ENCODE measurements at places on chromosomes 1 and 21. TPM values are rescaled to one million over a fixed set of nuclear protein-coding genes. Genes with fewer than 3 reads are reported as not detected.

- H3K27ac ChIP-seq = no peak overlapping the region
- H3K36me3 ChIP-seq = no peaks in the 10 kb centered on the region
- no peak for DNase-seq
- H3K27me3 ChIP-seq = no peaks in the 10 kb centered on the region
- no peak overlapping the region for H3K4me3 ChIP-seq
- peaks cover 24% of the 10 kb centered on the region for H3K4me1 ChIP-seq
Observed at GRCh38 chr1:41434748-41435449, 49.6 kb downstream of the EDN2 start.

- H3K27me3 ChIP-seq = no peaks in the 10 kb centered on the region
- H3K4me3 ChIP-seq = no peak overlapping the region
- H3K4me1 ChIP-seq = no peaks in the 10 kb centered on the region
- DNase-seq = no peak
- H3K36me3 ChIP-seq = no peaks in the 10 kb centered on the region
Observed at GRCh38 chr1:78432016-78432415, 58.8 kb upstream of the PTGFR start.

GRCh38 chr1:15671430-15671829 lies 12.7 kb upstream of the PLEKHM2 start:
- H3K4me1 ChIP-seq = no peaks in the 10 kb centered on the region
- H3K27me3 ChIP-seq = no peaks in the 10 kb centered on the region
- no peak overlapping the region for H3K4me3 ChIP-seq
- no peaks in the 10 kb centered on the region for H3K36me3 ChIP-seq
- no peak overlapping the region for H3K27ac ChIP-seq

DNA sequence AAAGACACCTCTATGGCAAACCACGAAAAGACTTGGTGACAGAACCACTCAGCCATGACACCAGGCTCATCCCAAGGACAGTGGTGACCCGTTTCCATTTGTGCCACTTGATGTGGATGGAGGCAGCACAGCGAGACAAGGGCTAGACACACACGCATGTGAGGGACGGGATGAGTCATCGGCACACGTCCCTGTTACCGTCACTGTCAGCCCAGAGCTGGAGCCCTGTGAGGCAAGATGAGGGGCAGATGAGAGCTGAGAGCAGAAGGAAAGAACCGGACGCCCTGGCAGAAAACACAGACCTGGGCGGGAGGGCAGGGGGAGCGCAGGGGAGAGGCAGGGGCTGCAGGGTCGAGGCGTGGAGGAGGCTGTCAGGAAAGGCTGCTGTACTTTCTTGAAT lies 57.8 kb downstream of the SIK1 start:
- no peaks in the 10 kb centered on the region for H3K4me1 ChIP-seq
- H3K4me3 ChIP-seq = no peak overlapping the region

- peaks cover 77% of the 10 kb centered on the region for H3K27me3 ChIP-seq
- H3K4me1 ChIP-seq = no peaks in the 10 kb centered on the region
- H3K4me3 ChIP-seq = no peak overlapping the region
- H3K36me3 ChIP-seq = no peaks in the 10 kb centered on the region
- H3K27ac ChIP-seq = no peak overlapping the region
- DNase-seq = no peak
Observed at GRCh38 chr1:34918386-34918976, 11.0 kb downstream of the DLGAP3 start.

- no peaks in the 10 kb centered on the region for H3K4me1 ChIP-seq
- no peak overlapping the region for H3K4me3 ChIP-seq
- no peak for DNase-seq
- no peaks in the 10 kb centered on the region for H3K27me3 ChIP-seq
- H3K36me3 ChIP-seq = no peaks in the 10 kb centered on the region
Observed at GRCh38 chr21:35838350-35838749, 222.0 kb downstream of the SETD4 start.

DNA sequence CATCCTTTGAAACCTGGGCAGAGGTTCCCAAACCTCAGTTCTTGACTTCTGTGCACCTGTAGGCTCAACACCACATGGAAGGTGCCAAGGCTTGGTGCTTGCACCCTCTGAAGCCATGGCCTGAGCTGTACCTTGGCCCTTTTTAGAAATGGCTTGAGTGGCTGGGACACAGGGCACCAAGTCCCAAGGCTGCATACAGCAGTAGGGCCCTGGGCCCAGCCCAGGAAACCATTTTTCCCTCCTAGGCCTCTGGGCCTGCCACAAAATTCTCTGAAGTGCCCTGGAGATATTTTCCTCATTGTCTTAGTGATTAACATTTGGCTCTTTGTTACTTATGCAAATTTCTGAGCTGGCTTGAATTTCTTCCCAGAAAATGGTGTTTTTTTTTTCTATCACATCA lies 65.6 kb upstream of the ACTRT2 start:
- no peak overlapping the region for H3K27ac ChIP-seq
- DNase-seq = no peak
- no peaks in the 10 kb centered on the region for H3K4me1 ChIP-seq
- H3K4me3 ChIP-seq = no peak overlapping the region
- H3K36me3 ChIP-seq = no peaks in the 10 kb centered on the region

GRCh38 chr1:42312576-42313212 lies 22.3 kb downstream of the FOXJ3 start:
- H3K4me1 ChIP-seq = peaks cover 55% of the 10 kb centered on the region
- DNase-seq = no peak
- no peaks in the 10 kb centered on the region for H3K36me3 ChIP-seq
- H3K27me3 ChIP-seq = no peaks in the 10 kb centered on the region
- H3K27ac ChIP-seq = no peak overlapping the region

GRCh38 chr1:154838461-154838860 lies 31.6 kb downstream of the KCNN3 start:
- no peak for DNase-seq
- H3K27me3 ChIP-seq = no peaks in the 10 kb centered on the region
- no peaks in the 10 kb centered on the region for H3K36me3 ChIP-seq
- H3K4me1 ChIP-seq = no peaks in the 10 kb centered on the region
- no peak overlapping the region for H3K4me3 ChIP-seq

- no peaks in the 10 kb centered on the region for H3K36me3 ChIP-seq
- no peaks in the 10 kb centered on the region for H3K27me3 ChIP-seq
- no peak for DNase-seq
- no peak overlapping the region for H3K27ac ChIP-seq
- no peak overlapping the region for H3K4me3 ChIP-seq
- peaks cover 27% of the 10 kb centered on the region for H3K4me1 ChIP-seq
Observed at GRCh38 chr1:153882296-153882912, 40.4 kb downstream of the GATAD2B start.

DNA sequence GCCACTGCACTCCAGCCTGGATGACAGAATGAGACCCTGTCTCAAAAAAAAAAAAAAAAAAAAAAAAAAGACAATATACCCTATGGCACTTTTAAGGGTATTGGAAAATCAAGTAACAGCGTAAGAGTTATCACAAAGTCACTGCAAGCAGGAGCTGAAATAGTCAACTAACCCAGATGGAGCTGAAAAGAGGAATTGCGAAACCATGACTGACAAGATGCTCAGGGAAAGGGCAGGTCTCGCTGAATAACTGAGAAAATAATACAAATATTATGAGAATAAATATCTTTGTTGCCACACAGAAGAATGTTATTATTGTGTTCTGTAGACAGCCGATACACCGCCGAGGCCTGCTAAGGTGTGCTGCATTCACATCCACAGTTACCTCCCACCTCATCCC lies 17.8 kb downstream of the HLCS start:
- no peak overlapping the region for H3K4me3 ChIP-seq
- no peaks in the 10 kb centered on the region for H3K4me1 ChIP-seq
- peaks cover 24% of the 10 kb centered on the region for H3K36me3 ChIP-seq
- no peak overlapping the region for H3K27ac ChIP-seq
- H3K27me3 ChIP-seq = no peaks in the 10 kb centered on the region

DNA sequence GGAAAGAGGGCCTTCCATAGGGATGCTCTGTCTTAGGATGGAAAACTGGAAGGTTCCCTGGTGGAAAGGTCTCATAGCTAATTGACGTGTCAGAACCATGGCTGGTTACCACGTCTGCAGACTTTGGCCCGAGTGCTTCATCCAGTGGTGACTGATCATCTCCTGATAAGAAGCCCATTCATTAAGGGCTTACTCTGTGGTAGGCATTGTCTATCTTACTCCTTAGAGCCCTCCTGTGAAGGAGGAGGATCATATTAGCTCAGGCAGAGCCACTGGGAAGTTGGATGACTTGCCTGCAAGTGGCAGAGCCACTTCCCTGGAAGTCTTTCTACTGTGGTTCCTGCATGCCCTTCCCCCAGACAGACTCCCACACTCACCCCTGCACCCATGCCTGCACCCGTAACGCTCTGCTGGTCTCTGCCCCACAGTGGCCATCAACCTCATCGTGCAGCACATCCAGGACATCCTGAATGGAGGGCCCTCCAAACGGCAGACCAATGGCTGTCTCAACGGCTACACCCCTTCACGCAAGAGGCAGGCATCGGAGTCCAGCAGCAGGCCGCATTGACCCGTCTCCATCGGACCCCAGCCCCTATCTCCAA lies 79.9 kb downstream of the UCK2 start:
- no peak overlapping the region for H3K4me3 ChIP-seq
- peaks cover 61% of the 10 kb centered on the region for H3K36me3 ChIP-seq
- H3K27ac ChIP-seq = no peak overlapping the region
- peak; percentile 11 for DNase-seq
- H3K27me3 ChIP-seq = no peaks in the 10 kb centered on the region

DNA sequence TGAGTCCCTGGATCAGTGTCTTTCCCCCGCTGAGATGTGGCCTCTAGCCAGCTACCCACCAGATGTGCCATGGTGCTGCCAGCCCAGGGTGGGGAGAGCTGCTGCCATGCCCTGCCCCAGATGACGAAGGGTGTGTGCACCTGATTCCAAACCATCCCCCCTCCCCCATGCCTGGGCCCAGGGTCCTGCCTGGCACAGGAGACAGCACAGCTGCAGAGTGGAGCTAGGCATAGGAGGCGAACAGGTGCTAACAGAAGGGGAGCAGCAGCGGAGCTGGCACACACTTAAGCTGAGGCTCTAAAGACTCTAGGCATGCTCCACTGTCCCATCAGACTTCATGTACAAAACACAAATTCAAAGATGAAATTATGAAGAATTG lies 9.0 kb upstream of the LDLRAP1 start:
- no peaks in the 10 kb centered on the region for H3K36me3 ChIP-seq
- no peak overlapping the region for H3K27ac ChIP-seq
- no peaks in the 10 kb centered on the region for H3K4me1 ChIP-seq
- no peak overlapping the region for H3K4me3 ChIP-seq
- no peaks in the 10 kb centered on the region for H3K27me3 ChIP-seq

GRCh38 chr1:65691972-65692371 lies 100.7 kb upstream of the PDE4B start:
- H3K27me3 ChIP-seq = no peaks in the 10 kb centered on the region
- H3K36me3 ChIP-seq = no peaks in the 10 kb centered on the region
- peaks cover 16% of the 10 kb centered on the region for H3K4me1 ChIP-seq

- no peaks in the 10 kb centered on the region for H3K27me3 ChIP-seq
- H3K4me1 ChIP-seq = no peaks in the 10 kb centered on the region
- no peaks in the 10 kb centered on the region for H3K36me3 ChIP-seq
- no peak overlapping the region for H3K27ac ChIP-seq
- no peak for DNase-seq
Observed at GRCh38 chr1:175471039-175471800, 272.2 kb downstream of the TNR start.

DNA sequence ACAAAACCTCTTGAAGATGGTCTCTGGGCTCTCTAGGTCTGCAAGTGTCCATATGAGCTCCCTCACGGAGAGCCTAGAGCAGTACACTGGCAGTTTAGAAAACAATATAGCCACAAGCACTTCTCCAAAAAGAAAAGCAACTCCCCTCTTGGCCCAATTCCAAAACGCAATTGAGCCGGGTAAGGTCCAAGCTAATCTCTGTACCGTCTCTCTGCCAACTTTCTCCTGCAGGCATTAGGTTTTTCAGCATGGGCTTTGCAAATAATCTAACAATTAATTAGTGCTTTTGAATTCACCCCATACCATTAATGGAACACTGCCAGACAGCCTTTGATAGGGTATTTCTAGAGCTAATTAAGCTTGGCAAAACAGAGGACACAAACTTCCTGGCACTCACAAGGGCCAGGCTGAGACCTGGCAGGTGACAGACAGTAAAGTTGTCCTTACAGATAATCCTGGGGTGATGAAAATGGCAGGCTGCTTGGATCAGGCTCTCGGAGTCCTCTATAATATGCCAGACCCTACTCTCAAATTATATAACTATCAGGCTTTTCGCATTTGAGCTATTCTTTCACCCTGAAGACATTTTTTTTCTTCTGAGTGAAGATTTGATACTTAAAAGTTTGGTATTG lies 39.8 kb downstream of the TGFBR3 start:
- DNase-seq = peak; percentile 85
- H3K4me3 ChIP-seq = no peak overlapping the region
- peak overlapping the region; percentile 76 for H3K27ac ChIP-seq
- peaks cover 23% of the 10 kb centered on the region for H3K4me1 ChIP-seq
- H3K36me3 ChIP-seq = no peaks in the 10 kb centered on the region

DNA sequence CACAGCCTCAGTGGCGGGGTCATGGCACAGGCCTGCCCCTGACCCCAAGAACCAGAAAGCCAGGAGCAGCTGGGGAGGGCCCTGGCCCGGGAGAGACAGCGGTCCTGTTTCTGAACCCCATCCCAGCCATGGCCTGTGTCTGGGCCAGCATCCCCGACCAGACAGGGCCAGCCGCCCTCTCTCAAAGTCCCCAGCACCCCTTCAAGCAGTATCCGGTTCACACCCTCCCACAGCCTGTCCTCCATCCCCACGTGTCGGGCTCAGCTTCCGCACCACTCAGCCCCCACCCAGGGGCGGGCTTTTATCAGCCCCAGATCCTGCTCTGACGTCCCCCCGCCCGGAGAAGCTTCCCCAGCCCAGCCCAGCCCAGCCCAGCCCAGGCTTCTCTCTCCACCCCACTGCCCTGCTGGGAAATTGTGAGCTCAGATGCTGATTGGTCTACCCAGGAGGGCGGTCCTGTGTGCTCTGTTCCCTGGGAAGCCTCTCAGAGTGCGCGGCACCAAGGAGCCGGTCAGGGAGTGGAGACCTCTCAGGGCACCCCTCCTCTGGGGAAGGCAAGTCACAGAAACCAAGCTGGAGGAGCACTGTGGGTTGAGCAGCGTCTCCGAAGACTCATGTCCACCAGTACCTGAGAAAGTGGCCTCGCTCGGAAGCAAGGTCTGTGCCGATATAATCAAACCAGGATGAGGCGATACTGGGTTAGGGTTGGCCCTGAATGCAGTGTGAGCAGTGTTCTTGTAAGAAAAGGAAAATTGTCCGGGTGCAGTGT lies 4.7 kb upstream of the FAAP20 start:
- H3K27ac ChIP-seq = peak overlapping the region; percentile 91
- no peaks in the 10 kb centered on the region for H3K27me3 ChIP-seq
- DNase-seq = peak; percentile 88
- H3K4me1 ChIP-seq = peaks cover 65% of the 10 kb centered on the region
- no peaks in the 10 kb centered on the region for H3K36me3 ChIP-seq

Gene RBM8A
- total RNA-seq = 44.6 TPM

Gene KCNJ15
- 16.5 TPM for total RNA-seq

Gene SLAMF9
- total RNA-seq = not detected

Gene OR2L13
- not detected for total RNA-seq

Gene KRTAP12-1
- not detected for total RNA-seq

Gene MCOLN2
- total RNA-seq = not detected

Gene IVL
- total RNA-seq = not detected

Data from stomach (tissue), 19 donors.